ENCODE measurements at places on chromosomes 12 and 14.

- no peak for DNase-seq
These were observed 91.9 kb upstream of the DHRS4 start for GRCh38 chr14:23861666-23862065.

DNA sequence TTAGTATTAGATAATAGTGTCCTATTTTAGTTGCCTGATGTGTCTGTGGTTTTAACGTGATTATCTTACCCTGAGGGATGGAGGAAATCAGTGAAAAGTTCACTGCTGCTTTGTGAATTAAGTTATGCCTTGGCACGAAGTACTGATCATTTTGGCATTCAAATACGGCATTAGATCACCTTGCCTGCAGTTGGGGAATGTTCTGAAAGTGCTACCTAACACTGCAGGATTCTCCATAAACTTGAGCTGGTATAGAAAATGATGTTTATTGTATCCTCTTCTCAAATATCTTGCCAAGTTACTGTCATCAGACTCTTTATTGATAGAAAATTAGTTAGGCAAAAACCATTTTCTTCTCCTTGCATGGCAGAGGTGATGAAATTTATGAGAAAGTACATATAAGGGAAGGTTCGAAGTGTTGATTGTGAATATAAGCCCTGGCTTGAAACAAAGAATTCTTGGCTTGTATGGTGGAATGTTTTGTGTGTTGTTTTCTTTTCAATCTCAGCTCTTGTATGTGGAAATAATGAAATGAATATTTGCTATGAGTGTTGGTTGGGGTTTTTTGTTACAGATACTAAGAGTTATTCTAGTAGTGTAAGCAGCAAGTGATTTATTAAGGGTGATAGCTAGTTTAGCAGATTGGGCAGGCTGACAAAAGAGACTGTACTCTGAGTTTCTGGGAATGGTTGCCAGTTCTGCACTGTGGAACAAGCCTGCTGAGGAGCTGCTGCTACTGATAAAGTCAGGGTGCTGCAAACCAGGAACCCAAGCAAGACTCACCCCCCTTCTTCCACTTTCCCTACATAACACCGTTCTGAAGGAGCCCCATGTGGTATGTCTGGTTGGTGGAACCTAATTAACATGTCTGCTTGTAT, 448.3 kb downstream of the PCNX1 start:
- DNase-seq, result no peak

GRCh38 chr12:19647806-19648556, 208.7 kb downstream of the AEBP2 start:
- DNase-seq, result no peak

DNA sequence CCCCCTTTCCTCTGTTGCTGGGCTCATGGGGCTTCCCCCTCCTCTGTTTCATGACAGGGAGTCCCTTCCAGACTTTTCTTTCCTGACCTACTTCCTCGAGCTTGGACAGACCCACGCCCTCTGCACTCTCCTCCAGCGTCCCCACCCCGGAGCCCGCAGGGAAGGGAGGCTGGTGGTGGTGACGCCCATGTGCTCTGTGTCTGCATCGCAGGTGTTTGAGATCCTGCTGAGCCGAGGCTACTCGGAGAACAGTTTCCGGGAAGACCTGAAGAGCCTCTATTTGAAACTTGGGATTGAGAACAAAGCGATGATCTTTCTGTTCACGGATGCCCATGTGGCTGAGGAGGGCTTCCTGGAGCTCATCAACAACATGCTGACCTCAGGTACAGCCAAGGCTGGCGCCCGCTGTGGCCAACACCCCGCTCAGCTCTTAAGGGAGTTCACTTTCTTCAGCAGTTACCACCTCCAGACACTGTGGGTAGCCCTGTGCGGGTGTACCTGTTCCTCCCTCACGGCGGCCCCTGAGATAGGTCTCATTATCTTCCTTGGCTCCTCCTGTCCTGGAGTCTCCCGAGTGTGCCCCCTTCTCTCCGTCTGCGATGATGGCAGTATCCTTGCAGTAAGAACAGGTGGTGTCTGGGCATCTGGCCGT, 85.6 kb downstream of the CCDC92 start:
- DNase-seq, result no peak

GRCh38 chr14:29788093-29788492, 139.6 kb downstream of the PRKD1 start:
- no peak for DNase-seq

DNA sequence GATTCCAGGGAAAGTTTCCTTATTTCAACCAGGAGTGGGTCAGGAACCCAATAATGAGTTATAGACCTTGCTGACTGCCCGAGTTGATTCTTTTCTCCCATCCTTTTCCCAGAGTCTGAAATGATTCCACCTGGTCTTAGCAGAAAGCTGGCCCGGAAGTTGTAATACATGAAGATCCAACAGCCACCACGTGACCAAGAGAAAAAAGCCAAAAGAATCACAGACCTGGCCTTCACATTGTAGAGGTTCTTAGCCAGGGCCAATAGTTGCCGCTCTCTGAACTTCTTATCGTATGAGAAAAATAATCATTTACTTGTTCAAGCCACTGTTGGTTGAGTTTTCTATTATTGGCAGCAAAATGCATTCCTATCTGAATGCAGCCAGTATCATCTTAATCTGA, 161.2 kb upstream of the HMGA2 start:
- DNase-seq, result no peak

DNA sequence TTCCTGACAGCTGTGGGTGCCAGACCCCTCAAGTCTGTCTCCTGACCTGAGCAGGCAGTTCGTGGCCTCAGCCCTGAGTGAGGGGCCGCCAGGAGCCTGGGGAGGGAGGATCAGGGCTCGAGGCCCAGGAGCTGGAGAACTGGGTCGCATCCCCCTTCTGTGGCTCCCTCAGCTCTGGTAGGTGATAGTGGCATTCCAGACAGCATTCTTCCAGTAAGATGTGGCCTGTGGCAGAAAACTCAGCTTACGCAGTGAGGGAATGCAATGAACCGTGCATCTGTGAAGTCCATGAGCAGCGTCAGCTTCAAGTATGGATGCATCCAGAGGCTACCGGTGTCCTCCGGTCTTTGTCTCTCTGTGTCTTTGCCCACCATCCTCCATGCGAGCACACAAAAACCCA, 28.4 kb upstream of the FBRSL1 start:
- no peak for DNase-seq

- DNase-seq, result no peak
These were observed 887 bp upstream of the APOBEC1 start for GRCh38 chr12:7666595-7666994.

GRCh38 chr12:29282031-29282816, 98.7 kb downstream of the ERGIC2 start:
- DNase-seq, result no peak

GRCh38 chr14:66610154-66610563, 102.2 kb downstream of the GPHN start:
- peak; percentile 30 for DNase-seq

DNA sequence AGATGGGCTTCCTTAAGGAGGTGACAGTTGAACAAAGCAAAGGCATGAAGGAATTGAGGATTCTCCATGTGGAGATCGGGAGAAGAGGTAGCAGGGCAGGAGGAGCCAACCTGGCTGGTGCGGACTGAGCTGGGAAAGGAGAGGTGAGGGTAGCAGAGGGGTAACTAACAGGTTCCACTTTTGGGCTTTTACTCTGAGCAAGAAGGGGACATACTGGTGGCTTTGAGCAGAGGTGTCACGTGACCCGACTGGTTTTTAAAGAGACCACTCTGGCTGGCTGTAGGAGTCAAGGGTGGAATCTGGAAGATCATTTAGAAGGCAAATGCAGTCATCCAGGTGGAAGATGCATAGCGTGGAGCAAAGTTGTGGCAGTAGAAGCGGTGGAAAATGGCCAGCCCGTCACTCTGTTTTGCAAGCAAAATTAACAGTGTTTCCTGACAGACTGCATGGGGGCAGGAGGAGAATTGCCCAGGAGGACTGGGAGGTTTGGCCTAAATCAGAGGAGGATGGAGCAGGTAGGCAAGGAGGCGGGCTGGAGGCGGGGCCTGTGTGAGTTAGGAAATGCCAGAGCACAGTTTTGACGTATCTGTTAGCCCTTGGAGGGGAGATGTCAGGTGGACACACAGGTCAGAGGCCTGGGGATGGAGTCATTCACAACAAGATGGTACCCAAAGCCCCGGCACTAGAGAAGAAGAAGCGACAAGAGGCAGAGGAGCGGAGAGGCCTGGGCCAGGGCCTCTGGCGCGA, 156.3 kb upstream of the FKBP4 start:
- DNase-seq, result no peak

DNA sequence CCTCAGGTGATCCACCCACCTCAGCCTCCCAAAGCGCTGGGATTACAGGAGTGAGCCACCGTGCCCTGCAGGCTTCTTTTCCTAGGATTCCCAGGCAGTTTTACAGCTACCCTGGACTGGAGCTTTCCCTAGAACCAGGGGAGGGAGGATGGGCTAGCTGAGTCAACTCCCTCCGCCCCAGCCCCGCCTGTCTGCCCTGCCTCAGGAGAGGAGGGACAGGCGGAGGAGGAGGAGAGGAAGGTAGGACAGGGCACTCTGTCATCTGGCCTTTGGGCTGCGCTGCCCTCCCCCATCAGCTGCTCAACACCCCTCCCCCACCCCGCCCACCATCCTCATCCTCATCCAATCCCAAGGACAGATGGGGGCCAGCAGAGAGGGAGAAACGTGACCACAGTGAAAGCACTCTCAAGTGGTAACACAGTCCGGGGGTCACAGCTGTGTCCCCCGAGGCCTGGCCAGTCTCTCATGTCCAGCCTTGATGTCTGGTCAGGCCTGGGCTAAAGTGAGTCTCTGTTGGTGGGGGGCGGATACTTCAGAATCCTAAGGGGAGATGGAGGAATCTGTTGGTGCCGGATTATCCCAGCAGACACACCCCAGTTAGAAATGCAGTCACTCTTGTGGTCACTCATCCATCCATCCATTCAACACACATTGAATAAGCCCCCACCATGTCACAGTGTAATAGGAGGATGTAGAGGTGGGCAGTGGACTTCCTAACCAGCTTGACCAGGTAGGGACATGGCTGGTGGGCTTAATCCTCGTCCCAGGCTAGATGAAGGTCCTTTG, 12.3 kb downstream of the FIGNL2 start:
- no peak for DNase-seq

- DNase-seq, result no peak
These were observed 26.4 kb downstream of the PTPRQ start for GRCh38 chr12:80470403-80470802.

DNA sequence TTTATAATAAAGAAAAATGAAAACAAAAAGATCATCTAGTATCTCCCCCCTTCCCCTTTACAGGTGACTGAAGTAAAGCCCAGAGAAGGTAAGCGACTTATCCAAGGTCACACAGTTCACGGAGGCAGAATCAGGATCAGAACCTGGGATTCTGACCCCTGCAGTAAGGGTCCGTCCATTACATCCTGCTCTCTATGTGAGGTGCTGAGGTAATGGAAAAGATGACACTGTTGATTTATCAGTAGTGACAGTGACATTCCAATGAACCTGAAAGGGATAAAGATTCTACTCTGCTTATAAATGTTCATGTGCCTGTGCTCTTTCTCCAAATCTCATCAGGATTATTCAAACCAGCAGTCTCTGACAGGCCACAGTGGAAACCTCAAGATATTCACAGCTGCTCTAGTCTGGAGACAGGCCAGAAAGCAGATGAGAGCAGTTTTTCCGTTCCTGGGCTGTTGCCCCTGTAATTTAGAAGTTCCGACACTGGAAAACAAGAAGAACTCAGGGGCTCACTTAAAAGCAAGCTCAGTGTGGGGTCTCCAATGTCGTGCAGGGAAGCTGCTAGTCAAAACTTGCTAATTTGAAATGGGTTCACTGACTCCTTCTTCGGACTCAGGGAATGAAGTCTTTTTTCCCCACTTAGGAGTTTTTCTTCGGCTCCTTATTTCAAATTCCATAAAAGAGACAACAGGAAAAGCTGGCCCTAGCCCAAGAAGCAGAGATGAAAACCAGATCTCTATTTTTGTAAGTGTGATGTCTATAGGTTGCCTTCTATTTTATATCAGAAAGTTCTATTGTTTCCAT, 131.8 kb upstream of the EEA1 start:
- DNase-seq, result no peak

- peak; percentile 95 for DNase-seq
These were observed at the start of gene TMED10 for GRCh38 chr14:75176142-75176820. TMED10 (minus strand) TSS chr14:75176612; CDS start chr14:75176579, 33 bp downstream.

DNA sequence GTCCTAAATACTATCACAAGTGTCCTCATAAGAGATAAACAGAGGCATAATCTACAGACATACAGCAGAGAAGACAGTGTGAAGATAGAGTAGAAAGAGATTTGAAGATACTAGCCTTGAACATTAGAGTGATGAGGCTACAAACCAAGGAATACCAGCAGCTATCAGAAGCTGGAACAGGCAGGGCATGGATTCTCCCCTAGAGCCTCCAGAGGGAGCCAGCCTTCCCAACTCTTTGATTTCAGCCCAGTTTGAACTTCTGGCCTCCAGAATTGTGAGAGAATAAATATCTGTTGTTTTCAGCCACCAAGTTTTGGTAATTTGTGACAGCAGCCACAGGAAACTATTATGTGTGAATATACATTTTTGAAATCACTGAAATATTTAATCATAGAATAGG, 47.2 kb downstream of the CCDC91 start:
- DNase-seq, result no peak

DNA sequence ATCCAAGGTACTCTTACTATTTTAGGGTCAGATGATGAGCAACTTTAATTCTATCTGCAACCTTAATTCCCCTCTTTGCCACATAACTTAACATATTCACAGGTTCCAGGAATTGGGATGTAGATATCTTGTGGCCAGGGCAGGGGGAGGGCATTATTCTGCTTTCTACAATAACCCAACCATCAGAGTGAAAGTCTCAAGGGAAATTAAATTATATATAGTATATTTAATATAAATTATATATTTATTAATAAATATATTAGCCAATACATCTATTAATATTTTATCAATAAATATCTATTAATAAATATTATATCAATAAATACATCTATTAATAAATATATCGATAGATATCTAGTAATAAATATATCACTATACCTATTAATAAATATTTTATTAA, 11.7 kb upstream of the RAB21 start:
- DNase-seq, result no peak

DNA sequence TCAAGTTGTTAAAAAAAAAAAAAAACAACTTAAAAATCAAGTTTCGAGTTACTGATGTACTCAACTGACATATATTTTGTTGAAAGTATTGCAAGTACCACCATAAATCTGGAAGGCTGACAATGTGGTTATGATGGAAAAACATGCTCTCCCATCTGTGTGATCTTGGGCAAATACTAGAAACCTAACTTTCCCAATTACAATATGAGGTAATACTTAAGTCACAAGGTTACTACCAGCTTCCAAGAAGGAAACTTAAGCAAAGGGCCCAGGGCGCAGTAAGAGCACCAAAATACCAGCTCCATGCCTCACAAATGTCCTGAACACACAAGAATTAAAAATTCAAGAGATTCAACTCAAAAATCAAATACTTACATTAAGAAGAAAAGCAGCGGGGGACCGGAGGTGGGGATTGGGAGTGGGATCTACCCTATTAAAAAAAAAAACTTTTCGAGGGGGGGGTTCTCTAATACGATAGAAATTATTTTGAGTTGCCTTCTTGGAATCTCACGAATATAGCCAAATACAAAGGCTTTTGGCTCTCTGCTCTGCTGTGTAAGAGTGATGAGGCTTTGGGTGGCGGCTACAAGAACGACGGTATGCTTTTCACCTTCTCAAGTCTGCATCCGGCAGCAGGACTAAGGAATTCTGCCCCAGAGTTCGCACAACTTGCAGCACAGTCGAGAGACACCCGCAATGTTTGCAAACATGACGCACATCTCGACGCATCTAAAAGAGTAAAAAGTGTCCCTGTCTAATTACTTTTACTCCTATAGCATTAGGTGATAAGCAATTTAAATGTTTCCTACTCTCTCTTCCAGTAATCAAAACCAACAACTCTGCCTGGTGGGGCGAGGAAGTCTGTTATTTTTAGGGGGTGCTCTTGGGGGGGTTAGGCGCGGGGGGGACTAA, 1.1 kb downstream of the SAV1 start:
- peak; percentile 65 for DNase-seq

GRCh38 chr14:34713681-34714319, 593 bp downstream of the CFL2 start:
- DNase-seq, result peak; percentile 47

Data from OCI-LY7 (cell line).